ENCODE measurements at places on chromosomes 2 and 18.

DNA sequence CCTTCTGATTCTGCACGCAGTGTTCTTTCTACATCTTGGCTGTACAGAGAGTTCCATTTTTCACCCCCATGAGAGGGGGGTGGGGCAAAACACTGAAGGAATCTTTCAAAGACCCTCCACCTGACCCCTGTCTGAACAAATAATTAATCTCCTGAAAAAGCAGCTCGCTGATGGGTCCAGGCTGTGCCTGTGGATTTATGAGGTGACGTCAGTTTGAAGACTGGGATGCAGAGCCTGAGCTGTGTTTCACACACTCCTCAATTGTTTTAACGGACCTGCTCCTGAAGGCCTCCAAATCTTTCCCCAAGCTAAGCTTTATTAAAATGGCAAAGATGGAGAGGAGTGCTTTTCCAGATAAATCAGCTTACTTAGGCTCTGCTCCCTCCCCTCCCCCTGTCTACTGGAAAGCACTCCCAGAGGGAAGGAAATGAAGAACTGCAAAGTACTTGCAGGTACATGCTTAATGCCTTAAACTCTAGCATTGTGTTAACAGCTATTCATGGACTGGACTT lies 390.2 kb upstream of the TNP1 start:
- DNase-seq = no peak

- no peak for DNase-seq
Observed at GRCh38 chr2:20667531-20668401, 822 bp downstream of the GDF7 start.

DNA sequence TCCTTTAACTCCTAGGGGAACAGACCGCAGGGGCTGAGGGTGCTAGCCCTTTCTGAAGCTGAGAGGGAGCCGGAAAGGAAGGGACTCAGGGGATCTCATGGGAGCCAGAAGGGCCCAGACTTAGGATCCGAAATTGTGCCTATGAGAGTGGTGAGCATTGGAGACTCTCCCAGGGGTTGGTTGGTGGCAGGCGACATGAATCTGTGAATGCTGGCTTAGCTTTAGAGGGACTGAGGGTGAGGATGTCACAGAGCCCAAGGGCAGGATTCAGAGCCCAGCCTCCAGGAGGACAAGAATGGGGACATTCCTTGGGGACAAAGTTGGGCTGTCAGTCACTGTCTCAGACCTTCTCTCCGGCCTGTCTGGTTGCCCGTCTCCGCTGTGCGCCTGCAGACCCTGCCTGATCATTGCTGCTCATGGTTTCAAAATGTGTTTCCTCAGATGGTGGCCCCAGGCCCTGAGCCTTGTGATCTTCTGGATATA lies 17.5 kb downstream of the GNLY start:
- DNase-seq = no peak

DNA sequence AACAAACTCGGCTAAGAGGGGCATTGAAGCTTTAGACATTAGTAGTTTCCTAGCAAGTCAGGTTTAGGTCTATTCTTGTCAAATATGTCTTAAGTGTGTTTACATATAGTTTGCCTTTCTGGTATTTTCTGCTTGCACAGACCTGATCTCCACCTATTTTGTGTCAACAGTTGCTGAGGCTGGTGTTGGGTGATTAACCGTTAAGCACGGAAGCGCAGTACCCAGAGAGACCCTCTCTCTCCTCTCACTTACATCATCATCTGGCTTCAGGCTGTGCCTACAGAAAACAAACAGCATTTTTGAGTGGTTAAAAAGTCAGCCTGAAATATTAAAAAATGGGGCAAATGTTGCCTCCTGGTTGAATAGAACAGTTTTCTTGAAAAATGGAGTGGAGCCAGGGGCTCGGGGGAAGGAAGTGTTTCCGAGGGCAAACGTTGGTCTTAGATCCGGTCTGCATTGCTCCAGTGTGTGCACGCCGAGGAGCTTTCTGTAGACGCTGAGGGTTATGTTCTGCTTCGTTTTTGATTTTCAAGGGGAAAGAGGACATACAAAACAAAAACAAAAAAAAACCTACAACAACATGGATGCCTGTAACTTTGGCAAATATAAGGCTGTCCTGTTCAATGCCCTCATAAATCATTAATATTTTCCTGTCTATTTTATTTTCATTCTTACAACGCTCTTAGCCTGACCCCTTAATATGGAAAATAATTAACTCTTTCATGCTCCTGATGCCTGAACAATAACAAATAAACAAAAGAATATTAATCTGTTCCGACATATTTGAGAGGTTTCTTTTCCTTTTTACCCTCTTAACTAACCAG lies 120.8 kb downstream of the MEIS1 start:
- no peak for DNase-seq

- DNase-seq = peak; percentile 69
Observed at GRCh38 chr2:208025814-208026184, 472 bp upstream of the PLEKHM3 start.

DNA sequence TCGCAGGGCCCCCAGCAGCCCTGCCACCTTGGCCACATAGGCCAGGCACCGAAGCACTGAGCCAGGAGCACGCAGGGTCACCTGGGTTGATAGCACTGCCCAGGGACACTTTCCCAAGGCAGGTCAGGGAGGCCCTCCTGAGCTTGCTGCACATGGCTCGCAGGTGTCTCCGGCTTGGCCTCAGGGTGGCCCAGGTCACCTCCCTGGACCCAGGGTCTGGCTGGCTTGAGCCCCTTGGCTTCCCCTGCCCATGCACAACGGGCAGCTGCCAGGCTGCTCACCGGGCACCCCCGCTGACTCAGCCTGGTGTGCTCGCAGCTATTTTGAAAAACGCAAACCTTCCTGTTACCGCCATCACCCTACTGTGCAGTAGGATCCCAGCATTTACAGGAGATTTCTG lies 502.3 kb downstream of the EIPR1 start:
- no peak for DNase-seq

- DNase-seq = no peak
Observed at GRCh38 chr2:163157891-163158496, 319.4 kb upstream of the KCNH7 start.

DNA sequence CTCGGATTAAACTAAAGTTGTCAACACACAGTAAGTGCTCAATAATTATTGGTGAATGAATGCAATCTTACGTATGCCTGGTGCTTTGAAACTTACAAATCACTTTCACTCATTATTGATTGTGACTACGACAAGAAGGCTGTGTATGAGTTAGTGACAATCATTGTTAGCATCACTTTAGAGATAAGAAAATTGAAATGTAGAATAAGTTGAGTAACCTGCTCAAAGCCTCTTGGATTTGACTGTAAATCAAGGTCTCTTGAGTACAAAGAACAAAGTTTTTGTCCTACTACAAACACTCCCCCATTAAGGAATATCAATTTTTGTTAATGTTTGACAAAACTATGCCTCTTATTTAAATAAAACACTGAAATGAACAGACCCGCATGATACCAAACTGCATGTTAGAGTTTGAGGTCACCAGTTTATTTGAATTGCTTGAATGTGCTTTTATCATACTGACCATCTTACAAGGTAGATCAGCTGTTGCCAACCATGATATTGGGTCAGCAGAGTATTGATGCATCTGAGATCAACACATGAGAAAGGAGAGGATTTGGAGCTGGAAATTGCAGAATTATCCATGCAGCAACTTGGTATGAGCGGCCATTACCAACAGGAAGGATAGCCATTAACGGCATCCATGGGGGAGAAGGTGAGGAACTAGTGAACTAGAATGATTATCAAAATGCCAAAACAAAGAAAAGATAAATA lies 142.1 kb downstream of the IRS1 start:
- DNase-seq = no peak

GRCh38 chr18:40708726-40709125 lies 1246.3 kb upstream of the PIK3C3 start:
- no peak for DNase-seq

- DNase-seq = no peak
Observed at GRCh38 chr2:134029418-134029817, 224.5 kb upstream of the MGAT5 start.

DNA sequence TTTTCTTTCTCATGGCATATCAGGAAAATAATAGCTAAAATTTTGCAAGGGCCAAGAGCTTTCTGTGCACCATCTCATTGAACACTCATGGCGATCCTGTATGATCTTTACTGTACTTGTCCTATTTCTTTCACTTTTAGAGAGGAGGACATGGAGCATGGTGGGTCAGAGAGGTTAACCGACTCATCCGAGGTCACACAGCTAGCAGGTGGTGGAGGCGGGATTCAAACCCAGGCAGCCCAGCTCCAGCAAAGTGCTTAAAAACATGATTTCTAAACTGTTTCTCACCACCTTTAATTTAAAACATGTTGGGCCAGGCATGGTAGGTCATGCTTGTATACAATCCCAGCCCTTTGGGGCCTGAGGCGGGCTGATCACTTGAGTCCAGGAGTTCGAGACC lies 6.4 kb downstream of the NGEF start:
- DNase-seq = no peak

GRCh38 chr2:75474115-75474514 lies 86.6 kb downstream of the EVA1A start:
- DNase-seq = no peak

DNA sequence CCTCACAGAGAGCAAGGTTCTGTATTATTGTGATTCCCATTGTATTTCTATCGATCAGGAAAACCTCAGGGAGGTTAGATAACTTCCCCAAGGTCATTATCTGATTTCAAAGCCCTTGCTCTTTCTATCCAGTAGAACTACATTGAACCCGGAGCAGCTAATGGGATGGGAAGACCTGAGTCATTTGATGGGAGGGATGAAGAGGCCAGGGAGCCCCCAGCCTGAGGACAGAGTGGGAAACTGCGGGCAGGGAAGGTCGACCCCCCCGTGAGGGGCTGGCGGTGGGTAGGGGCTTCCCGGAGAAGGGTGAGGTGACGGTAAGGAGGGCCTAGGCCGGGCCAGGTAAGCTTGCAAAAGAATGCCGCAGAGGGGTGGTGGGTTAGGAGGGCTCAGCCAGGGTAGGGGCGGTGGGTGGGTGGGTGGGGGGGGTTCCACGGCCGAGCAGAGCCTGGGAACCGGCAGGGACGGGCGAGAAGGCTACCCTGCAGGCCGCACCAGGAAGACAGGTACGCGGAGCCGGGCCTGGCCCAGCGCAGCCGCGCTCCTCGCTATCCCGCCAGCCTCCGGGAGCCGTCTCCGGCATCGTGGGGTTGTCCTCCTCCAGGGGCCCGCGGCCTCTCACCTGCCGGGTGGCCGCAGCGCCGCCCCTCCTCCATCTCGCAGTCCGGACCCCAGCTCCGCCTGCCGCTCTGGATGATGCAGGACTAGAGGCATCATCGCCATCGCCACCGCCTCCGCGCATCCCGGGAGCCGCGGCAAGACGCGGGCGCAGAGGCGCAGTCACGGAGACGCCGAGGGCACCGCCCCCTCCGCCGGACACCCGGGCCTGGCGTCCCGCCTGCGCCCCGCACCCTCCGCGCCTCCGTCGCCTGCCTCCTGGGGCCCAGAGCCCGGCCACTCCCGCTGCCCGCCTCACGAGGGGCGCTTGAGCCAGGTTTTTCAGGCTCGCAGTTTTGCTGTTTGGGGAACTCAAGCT lies at the start of gene GPR75:
Gene GPR75 (minus strand): TSS at position 762 of the 976 bp plus-strand sequence. CDS start 5,211 bp downstream, outside the sequence.
- no peak for DNase-seq

- DNase-seq = no peak
Observed at GRCh38 chr2:209741953-209742352, 29.7 kb upstream of the UNC80 start.

- DNase-seq = no peak
Observed at GRCh38 chr2:163338270-163338669, 397.5 kb downstream of the FIGN start.

DNA sequence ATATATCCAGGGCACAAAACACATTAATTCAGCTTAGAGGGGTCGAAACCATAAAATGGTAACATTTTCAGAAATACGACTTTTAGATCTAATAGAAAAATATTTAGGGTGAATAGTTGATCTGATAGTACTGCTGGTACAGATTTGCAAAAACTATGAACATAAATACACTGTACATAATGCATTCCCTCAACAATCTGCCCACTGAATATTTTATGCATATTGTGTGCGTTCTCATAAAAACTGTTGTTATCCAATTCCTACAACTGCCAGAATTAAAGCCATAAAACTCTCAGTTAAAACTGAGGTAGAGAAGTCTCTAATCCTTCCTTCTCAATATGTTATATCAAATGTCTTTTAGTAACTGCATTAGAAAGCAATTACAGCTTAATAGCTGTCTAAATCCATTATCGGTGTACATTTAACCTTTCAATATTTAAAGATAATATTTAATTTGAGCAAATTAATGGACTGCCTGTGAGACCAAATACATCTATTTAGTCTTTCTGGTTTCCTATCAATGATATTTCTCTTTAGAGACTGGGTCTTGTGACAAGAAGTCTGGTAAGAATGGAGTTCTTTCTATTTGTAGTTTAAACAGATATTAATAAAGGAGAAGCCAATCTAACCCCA lies 32.5 kb downstream of the TCF4 start:
- DNase-seq = no peak

GRCh38 chr2:67844024-67844540 lies 218.7 kb downstream of the C1D start:
- no peak for DNase-seq

DNA sequence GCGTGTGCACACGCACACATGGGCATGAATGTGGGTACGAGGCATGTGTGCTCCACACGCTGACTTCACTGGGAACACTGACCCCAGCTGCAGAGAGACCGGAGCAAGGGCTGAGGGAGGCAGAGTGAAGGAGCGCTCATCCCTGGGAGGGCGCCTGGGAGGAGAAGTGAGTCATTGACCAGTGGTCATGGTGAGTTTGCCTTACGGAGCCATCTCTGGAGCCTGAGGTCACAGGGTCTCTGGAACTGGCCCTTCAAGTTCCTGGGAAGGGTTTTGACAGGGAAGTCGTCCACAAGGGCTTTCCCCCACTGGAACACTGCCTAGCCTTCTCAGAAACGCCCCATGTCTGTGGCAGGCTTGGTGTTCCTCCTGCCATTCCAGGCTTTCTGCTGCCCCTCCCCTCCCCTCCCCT lies 14.3 kb upstream of the TMEM185B start:
- peak; percentile 28 for DNase-seq

- DNase-seq = no peak
Observed at GRCh38 chr2:204933735-204934374, 388.6 kb downstream of the PARD3B start.

GRCh38 chr2:48112911-48113680 lies 206.8 kb upstream of the FBXO11 start:
- DNase-seq = no peak

GRCh38 chr2:223648755-223649154 lies 46.6 kb upstream of the SCG2 start:
- no peak for DNase-seq

DNA sequence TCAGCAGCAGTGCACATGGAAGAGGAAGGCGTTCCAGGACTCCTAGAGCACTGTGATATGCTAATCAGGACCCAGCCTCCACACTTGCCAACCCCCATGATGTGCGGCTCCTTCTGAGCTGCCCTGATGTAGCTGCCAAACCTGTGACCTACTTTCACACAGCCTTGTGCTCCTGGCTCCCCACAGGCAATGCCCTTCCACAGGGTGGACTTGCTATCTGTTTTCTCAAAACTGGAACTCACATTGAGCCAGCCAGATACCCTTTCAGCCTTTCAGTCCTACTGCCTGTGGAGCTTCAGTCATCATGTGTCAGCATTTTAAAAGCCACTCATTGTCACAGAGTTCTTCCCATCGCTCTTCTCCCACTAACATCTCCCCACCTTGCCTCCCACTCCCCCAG lies 181.6 kb downstream of the AFF3 start:
- DNase-seq = no peak

- DNase-seq = no peak
Observed at GRCh38 chr2:235553291-235553690, 59.4 kb downstream of the AGAP1 start.
